Natural killer cell treated with Interleukin-12 subunit alpha and Interleukin-12 subunit beta and Interleukin-15 and Interleukin-18, amount 100 ng/mL, for 72 hours (primary cell): ENCODE measurements at places on chromosomes 5 and 9.
A peak's percentile ranks its signal among the peaks of the same experiment; 100 is the strongest.

DNA sequence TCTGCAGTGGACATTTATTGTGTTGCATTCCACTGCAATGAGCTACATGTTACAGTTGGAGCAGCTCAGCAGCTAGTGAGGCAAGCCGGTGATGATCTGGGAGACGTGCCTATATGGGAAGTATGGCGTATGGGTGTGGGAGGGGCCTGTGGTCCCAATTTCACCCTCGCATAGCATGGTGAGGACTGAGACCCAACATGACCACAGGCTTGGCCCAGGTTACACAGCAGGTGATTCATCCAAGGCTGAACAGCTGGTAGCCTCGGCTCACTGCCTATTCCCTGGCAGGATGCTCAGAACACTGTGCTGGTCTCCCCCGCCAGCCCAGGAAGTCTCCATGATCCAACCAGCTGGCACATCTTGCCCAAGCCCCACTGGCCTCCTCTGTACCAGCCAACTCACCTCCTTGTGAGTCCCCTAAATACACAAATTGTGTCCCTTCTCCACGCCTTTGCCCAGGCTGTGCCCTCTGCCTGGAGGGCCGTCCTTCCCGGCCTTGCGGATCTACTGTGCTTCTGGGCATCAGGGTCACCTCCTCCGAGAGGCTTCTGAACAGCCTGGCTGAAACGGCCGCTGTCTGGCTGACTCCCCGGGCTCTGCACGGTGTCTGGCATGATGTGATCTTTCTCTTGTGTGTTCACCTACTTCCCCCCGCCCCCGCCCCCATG, 81.4 kb downstream of the NSUN2 start:
- DNase-seq, result no peak

- peak; percentile 75 for DNase-seq
These were observed 12.2 kb downstream of the GPR150 start for GRCh38 chr5:95631991-95632675.

- DNase-seq, result no peak
These were observed 38.5 kb downstream of the PCDHGC5 start for GRCh38 chr5:141527426-141527825.

DNA sequence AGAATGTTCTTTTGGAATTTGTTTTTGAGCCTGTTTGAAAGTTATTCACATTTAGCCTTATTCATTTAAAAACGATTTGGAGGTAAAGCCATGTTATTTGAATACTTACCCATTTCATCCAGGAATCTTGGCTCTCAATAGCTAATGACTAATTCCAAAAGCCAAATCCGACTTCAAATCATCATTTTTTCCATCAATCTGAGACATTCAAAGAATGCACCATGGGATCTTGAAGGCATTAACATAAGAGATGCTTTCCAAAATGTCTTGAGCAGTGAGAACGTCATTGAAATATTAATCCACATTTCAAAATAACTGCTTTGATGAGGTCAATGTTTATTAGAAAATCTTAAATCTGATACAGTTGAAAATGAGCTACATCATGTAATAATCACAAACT, 617.0 kb upstream of the RORB start:
- no peak for DNase-seq

- no peak for DNase-seq
These were observed 56.1 kb downstream of the PTCH1 start for GRCh38 chr9:95460518-95461164.

DNA sequence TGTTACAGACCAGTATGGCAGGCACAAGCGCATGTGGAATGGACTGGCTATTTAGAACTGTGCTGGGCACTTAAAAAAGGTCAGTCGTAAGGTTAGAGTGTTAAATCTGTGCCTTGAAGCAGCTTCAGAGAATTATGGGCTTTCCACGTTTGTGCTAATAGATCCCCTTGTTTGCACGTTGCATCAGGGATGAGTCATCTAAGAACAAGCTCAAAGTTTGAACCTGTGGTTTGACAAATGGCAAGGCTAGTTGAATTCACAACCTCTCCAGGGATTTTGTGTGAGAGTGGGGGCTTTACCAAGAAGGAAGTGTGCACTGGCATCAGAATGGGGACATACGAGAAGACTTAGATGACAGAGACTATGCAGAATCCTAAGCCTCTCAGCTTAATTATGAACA, 249.6 kb downstream of the IRX1 start:
- no peak for DNase-seq

- no peak for DNase-seq
These were observed 375.9 kb upstream of the TLE4 start for GRCh38 chr9:79195879-79196278.

- no peak for DNase-seq
These were observed 134.8 kb upstream of the KLF4 start for GRCh38 chr9:107624234-107624948.

- peak; percentile 78 for DNase-seq
These were observed 23.4 kb upstream of the ZBTB43 start for GRCh38 chr9:126781186-126782052.

GRCh38 chr5:89735082-89735481, 674.5 kb downstream of the CETN3 start:
- DNase-seq, result no peak

GRCh38 chr9:121779381-121780117, 128.1 kb downstream of the DAB2IP start:
- DNase-seq, result no peak

GRCh38 chr5:116922532-116922931, 347.9 kb upstream of the SEMA6A start:
- DNase-seq, result no peak

DNA sequence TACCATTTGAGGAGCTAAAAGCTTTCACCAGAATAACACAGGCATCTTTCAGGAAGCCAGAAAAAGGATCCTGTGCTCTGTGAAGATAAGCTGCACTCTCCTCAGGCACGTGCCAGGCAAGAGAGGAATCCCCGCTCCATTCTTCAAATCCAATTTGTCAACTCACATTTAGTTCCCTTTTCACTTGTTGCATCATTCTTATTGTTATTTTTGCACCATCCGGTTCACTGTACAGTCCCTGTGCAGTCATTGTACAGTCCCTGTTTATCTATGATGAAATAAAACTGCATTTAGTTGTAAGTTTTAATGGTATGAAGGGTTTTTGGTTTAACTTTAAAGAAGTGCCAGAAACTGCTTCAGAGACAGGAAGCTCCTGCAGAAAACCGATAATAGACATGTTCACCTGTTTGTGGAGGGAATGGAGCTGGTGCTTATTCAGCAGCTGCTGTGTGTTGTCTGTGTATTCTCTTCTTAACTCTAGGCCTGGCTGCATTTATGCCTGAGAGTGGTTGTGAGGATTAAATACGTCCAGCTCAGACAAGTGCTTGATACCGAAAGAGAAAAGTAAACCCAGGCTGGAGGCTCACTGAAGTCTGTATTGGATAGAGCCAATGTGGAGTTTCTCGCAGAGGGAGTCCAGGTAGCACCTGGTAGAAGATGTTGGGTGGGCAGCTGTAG, 22.4 kb downstream of the IFNW1 start:
- DNase-seq, result no peak

DNA sequence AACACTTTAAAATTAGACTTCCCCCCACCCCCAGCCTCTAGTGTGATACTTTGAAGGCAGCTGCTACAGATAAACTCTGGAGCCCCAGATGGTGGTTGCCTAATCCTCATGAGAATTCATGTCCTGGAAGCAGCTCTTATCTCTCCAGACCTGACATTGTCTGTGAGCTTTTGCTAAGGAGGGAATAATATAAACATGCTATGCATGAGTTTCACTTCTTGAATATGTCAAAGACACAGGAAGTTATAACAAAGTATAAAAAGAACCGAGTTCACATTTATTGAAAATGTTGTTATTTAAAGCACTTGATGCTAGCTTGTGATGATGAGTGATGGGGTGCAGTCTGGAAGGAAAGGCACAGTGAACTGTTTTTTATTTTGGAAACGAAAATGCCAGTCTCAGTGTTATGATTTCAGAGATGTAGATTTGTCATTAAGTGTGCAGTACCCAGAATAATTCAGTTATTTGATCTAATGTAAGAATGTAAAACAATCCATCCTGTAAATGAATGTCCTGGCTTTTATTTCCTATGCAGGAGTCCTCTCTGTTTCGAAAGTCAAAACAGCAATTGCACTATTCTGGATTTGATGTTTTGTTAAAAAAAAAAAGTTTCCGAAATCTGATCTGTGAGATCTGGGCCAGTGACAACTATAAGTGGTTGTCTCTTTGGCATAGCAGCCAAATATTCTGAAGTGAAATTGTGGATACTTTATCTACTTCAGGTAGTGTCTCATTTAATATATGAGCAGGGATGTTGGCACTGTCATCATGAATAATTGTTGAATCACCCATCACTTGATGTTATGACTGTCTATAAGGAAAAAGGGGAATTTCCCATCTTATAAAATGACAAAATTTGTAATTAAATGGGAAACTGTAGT, 77.0 kb downstream of the ZCCHC7 start:
- no peak for DNase-seq

GRCh38 chr9:137771580-137771979, 106.0 kb upstream of the CACNA1B start:
- no peak for DNase-seq

GRCh38 chr9:114348906-114349482, 19.3 kb downstream of the ORM2 start:
- peak; percentile 94 for DNase-seq

GRCh38 chr9:135663857-135664256, 748 bp downstream of the LCN9 start:
- DNase-seq, result no peak

- DNase-seq, result peak; percentile 20
These were observed 77.0 kb downstream of the C5orf15 start for GRCh38 chr5:133891390-133891789.

DNA sequence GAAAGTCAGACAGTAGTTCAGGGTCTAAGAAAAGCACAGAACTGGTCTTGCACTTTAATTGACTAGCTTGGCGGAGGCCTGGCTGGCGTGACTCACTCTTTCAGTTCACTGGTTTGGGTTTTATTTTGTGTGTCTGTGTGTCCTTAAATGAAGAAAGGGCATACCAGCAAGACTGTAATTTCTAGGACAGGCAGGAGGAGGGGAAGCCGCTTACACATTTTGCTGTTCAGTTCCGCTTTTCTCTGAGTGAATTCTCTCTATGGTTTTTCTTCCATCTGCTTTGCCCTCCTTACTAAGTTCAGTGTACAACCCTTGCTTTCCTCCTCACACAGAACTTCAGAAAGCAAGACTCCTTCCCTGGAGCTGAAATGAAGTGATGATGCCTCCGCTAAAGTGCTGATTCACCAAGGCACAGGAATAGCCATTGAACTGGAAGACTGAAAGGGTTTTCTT, 150.8 kb downstream of the MEF2C start:
- DNase-seq, result no peak

GRCh38 chr5:179244044-179244443, 101.2 kb downstream of the ADAMTS2 start:
- DNase-seq, result no peak

GRCh38 chr5:160453751-160454150, 32.1 kb downstream of the PTTG1 start:
- no peak for DNase-seq

DNA sequence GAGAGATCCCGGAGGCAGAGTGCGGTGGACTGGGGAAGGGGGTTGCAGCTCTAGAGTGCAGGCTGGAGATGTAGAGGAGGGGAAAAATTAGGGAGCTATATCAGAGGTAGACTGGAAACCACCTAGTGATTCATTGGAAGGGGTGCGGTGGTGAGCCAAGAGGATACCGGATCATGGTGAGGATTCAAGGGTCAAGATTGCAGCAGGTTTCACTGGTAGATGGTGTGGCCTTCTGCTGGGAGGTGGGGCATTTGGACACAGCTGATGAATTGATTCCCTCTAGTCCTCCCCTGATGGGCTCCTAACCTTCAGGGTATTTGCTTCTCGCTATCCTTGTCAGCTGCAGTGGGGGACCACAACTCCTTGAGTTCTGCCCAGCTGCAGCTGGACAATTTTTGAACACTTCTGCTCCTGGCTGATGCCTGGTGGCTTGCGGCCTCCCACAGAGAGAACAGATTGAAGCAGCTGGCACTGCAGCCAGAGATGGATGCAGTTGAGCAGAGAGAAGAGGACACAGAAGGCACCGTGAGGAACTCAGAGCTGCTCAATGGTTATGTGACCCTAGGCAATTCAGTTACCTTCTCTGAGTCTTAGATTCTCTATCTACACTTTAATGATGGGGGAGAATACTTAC, 134.4 kb upstream of the ABCA1 start:
- no peak for DNase-seq

GRCh38 chr9:7103771-7104170, 346.0 kb downstream of the KDM4C start:
- no peak for DNase-seq

DNA sequence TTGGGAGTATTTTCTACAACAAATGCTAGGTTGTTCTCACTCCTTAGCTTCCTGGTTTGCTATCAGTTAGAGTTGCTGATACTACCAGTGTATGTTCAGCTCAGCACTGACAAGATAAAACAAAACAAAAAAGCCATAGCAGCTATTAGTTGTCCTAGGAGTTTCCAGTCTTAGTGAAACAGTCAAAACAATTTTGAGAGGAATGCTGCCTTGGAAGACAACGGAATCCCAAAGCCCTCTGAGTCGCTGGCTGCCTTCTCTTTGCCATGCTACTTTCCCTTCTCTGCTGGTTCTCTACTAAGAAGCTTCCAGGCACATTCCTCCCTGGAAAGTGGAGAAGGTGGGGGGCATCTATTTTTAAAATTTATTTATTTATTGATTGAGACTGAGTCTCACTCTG, 5.4 kb upstream of the CREBRF start:
- DNase-seq, result no peak

- no peak for DNase-seq
These were observed 22.8 kb upstream of the LPCAT1 start for GRCh38 chr5:1546556-1546955.

GRCh38 chr5:158810615-158811014, 289.1 kb downstream of the EBF1 start:
- DNase-seq, result no peak

- no peak for DNase-seq
These were observed 49.7 kb upstream of the PLEKHG4B start for GRCh38 chr5:42250-42649.

DNA sequence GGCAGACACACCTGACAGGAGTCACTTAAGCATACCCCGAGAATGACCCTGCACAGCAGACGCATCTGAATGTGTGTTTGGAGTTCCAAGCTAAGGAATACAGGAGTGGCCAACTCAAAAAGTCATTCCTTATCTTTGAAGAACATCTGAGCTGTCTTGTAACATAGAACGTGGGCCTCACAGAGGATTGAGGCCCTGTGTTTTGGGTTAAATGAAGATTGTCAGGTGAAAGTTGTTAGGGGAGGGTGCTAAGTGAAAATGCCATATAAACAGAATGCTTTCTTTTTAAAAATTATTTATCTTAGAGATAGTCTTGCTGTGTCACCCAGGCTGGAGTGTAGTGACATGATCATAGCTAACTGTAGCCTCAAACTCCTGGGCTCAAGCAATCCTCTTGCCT, 100.9 kb downstream of the PIK3R1 start:
- no peak for DNase-seq

DNA sequence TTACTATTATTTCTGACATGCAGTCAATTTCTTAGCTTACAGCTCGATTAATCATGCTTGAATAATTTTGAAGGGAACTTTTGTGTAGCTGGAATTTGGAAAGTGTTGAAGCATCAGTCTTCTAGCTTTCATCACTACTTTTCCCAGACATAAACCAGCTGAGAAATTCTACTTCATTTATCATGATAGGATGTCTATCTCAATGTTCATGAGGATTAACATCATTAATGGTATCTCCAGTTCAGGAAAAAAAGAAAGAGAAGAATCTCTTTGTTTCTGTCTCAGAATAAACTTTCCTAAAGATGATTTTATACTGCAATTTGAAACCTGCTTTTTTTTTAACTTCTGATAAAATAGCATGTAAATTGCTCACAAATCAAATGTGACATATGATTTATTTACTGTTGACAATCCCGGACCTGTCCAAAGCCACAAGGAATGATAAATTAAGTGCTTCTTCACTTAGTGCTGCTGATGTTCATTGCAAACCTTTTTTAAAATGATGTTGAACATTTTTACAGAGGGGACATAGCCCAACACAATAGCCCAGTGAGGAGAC, 412.1 kb upstream of the CLINT1 start:
- DNase-seq, result no peak
